M059J (cell line): ENCODE measurements at places on chromosomes 12 and 14. TPM values are rescaled to one million over a fixed set of nuclear protein-coding genes. Genes with fewer than 3 reads are reported as not detected.

OLR1 gene
- total RNA-seq = 5.3 and 5.5 TPM in 2 replicates

KRT3 gene
- total RNA-seq = not detected in 2 replicates

CLEC12A gene
- not detected in 2 replicates for total RNA-seq

KRT74 gene
- total RNA-seq = not detected in 2 replicates

BMAL2 gene
- total RNA-seq = 22.8 and 36.0 TPM in 2 replicates

RPL10L gene
- total RNA-seq = not detected in 2 replicates

RNASE3 gene
- not detected in 2 replicates for total RNA-seq

GRCh38 chr14:105857826-105858675 lies 331.7 kb downstream of the TMEM121 start:
- no peak for DNase-seq

DNA sequence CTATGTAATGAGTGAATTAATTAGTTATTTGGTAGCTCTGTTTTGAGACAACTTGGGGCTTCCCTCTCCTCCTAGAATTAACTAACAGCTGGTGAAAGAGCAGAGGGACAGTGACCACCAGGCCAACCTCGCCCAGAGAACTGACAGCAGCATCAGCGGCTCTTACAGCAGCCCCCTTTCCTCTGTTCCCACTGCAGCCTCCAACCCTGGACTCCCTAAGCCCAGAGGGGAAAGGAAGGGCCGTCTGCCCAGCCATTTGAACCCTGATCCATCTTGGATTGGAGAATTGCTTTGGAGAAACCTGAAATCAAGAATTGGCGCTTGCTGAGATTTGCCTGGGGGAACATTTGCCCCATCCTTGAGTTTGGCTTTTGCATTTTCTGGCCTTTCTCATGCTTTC lies 45.5 kb downstream of the B4GALNT3 start:
- DNase-seq = no peak

DNA sequence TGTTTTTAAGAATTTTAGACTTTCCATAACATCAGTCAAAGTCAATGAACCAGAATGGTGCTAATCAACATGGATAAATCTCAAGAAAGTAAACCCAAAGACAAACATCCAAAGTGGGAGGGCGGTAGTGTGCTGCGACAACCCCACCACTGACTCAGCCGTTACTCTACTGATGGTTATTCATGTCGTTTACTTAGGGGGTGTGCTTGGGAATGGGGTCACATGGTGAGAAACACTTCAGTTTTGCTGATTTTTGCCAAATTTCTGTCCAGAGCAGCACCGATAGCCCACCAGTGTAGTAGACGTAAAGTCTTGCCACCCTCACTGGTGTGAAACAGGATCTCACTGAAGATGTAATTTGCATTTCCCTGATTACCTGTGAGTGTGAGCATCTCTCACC lies 99.9 kb downstream of the ADGRD1 start:
- DNase-seq = no peak

GRCh38 chr12:68175557-68176061 lies 16.1 kb upstream of the IFNG start:
- peak; percentile 52 for DNase-seq

DNA sequence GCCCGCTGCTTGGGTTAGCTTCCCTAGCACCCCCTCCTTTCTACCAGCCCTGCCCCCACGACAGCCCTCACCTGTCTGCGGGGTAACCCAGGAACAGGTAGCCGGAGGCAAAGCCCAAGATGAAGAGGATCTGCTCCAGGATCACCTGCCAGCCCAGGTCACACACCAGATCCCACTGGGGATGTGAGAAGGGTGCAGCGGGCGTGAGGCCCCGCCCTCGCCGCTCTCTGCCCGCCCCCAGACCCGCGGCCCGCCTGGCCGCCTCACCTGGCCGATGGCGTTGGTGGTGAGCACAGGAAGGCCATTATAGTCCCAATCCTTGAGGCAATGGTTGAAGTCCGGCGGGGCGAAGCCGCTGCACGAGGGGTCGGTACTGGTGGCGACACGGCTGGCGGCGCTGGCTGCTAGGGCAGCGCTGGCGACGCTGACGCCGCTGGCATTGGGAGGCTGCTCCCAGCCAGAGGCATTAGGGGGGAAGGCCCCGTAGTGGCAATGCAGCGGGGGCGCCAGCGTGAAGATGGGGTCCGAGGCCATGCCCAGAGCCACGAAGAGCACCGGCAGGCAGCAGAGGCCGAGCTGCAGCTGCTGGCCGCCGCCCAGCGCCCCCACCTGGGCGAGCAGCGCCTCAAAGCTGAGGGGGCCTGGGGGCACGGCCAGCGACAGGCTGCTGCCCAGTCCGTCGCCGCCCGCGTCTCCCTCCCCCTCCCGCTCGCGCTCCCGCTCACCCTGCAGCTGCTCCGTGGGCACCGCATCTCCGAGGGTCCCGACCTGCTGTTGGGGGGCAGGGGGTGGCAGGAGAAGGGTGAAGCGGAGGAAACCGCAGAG lies 794 bp downstream of the SLC22A17 start:
- DNase-seq = no peak

DNA sequence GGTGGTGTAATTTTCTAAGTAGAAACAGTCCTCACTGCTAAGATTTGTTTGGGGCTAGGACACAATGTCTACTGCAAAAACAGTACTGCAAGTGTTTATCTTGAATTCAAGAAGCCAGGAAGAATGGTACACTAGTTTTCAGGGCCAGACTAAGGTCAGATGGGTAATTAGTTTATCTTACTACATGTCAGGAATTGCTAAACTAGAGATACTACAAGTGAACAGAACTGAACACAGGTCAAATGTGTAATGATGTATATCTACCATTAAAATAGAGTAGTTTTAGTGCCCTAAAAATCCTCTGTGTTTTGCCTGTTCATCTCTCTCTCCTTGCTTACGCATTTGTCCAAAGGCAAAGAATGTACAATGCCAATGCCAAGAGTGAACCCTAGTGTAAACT lies 2.3 kb upstream of the RPL41 start:
- no peak for DNase-seq

GRCh38 chr14:38107216-38107631 lies 100.5 kb upstream of the SSTR1 start:
- DNase-seq = peak; percentile 44

DNA sequence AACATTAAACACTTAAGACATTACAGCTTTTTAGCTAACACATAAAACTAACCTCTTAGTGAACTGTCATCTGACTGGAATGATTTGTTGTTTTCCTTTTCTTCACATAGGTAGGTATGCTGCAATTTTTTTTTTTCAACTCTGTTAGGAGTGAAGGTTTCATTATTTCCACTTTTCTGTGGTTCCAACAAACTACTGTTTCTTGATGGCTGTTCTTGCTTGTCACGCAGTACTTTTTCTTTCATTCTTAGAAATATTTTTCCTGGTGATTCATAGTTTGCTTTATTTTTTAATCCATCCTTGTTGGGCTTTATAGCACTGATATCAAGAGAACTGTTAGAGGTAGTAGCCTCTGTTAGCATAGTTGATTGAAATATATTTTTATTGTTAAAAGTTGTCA lies 6.3 kb downstream of the MIS18BP1 start:
- peak; percentile 31 for DNase-seq

DNA sequence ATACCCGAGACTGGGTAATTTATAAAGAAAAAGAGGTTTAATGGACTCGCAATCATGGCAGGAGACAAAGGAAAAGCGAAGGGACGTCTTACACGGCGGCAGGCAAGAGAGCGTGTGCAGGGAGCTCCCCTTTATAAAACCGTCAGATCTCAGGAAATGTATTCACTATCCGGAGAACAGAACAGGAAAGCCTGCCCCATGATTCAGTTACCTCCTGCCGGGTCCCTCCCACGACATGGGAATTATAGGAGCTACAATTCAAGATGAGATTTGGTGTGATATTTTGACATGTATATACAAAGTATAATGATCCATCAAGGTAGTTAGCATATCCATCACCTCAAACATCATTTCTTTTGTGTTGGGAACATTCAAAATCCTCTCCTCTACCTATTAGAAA lies 2.3 kb upstream of the CDCA4 start:
- peak; percentile 45 for DNase-seq

GRCh38 chr14:106564058-106564643 lies 1037.8 kb downstream of the TMEM121 start:
- DNase-seq = peak; percentile 7

DNA sequence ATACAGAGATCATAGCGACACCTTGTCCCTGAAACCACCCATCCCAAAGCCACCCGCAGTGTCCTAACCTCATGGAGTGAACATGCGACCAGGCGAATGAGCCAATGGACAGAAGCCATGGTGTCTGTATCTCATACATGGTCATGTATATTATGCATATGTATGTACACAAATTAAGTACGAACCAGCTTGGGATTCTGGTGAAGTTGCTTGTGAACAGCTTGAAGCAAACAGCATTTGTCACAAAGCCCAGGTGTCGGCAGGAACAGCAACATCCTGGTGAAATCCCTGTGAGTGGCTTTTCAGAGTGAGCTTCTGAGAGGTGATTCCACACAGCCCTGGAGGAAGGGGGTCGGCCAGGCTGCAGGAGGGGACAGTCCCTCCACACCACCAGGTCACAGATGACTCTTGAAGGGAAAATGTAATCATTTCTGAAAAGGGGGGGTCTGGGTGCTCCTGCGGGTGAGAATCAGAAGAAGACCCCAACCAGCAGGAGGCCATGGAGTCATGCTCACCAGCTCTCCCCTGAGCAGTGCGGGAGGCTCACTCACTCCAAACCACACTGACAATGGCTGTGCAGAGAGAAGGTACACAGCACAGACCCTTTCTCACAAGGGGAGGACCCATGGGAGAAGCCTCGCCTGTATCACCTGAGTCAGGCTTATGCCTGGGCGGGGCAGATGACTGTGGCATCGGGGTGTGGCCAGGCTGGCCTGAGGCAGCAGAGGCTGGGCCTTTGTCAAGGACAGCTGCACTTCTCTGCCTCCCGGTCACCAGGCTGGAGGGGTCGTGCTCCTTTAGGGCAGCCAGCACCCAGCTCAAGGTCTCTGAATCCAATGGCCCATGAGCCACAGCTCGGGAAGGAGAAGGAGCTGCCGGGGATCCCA lies 14.3 kb downstream of the CHGA start:
- DNase-seq = no peak

GRCh38 chr12:109995686-109996482 lies at the start of gene GIT2:
Gene GIT2 (minus strand): TSS chr12:109996368. CDS start chr12:109996224, 144 bp downstream.
- peak; percentile 90 for DNase-seq

- DNase-seq = no peak
Observed at GRCh38 chr14:106844608-106845285, 1318.4 kb downstream of the TMEM121 start.

GRCh38 chr12:119870457-119870856 lies 6.7 kb downstream of the CIT start:
- peak; percentile 34 for DNase-seq

DNA sequence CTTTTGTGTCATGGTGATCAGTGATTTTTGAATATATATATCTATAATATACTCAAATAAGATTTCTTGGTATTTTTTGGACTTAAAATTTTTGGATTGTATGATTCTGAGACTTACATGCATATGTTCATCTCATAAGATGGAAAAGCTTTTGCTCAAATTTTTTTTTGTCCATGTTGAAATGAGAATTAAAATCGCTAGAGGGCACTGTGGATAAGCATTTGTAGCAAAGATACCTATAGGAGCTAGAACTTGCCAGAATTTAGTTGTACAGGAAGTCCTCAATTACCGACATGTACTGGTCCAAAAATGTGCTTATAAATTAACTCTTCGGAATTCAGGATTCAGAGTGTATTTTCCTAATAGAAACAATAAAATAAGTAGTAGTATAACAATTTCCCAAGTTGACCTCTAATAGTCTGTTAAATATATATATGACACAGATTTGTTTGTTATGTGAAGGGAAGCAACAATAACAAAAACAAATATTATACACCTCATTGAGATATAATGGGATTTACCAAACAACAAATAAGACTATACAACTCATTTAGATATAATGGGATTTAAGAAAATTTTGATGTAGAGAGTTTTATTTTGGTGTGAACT lies 179.6 kb downstream of the TMEM117 start:
- DNase-seq = peak; percentile 52

DNA sequence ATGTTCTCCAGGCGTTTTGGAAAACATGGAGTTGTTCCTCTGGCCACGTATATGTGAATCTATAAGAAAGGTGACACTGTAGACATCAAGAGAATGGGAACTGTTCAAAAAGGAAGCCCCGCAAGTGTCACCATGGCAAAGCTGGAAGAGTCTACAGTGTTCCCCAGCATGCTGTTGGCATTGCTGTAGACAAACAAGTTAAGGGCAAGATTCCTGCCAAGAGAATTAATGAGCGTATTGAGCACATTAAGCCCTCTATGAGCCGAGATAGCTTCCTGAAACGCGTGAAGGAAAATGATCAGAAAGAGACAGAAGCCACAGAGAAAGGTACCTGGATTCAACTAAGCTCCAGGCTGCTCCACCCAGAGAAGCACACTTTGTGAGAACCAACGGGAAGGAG lies 92.5 kb upstream of the EIF5 start:
- no peak for DNase-seq

DNA sequence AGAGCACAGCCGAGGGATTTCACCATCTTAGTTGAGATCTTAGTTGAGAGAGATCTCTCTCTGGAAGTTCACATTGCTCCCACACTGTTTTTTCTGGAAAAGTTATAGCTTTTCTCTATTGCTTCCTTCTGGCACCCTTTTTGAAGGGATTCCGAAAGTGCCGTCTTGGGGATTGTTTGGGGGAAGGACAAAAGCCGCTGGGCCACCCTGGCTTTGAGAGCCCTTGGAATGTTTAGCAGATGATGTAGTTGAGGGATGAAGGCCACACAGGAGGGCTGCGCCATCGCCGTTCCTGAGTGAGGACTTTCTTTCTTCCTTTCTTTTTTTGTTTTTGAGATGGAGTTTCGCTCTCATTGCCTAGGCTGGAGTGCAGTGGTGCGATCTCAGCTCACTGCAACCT lies 17.7 kb downstream of the PLEKHG3 start:
- no peak for DNase-seq

- peak; percentile 85 for DNase-seq
Observed at GRCh38 chr12:14868916-14869506, 16.6 kb downstream of the MGP start.

DNA sequence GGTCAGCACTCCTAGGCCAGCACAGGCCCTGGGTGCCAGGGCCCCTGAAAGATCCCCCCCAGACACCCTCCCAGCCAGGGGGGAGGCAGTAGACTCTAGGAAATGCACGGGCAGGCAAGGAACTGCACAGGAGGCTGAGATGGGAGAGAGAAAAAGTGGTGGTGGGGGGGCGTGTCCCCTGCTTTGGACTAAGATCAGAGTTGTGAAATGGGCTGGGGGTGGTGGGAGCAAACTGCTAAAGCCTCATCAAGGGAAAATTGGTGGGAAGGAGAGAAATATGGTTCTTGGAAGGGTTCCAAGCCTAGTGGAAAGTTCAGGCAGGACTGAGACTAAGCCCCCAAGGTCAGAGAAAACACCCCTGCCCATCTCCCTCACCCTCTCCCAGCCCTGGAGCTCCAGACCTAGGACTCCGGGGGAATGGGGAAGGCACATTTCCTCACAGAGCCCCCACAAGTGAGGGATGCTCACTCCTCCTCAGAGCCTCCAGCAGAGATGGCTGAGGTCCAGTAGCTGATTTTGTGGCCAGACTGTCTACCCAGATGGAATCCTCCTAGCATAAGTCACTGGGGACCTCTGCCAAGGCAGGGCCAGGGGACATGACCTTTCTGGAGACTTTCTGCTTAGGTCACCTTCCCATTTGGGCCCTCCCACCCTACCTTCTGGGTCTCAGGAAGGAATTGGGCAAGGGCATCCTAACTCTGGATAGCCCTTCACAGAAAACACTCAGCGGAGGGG lies 29.8 kb downstream of the FIGNL2 start:
- DNase-seq = peak; percentile 87
